Stimulated activated CD8-positive, alpha-beta memory T cell treated with anti-CD3 and anti-CD28 coated beads, Interleukin-12 subunit alpha, Interleukin-12 subunit beta, amount 100 ng/mL, for 4 hours (primary cell): ENCODE measurements at places on chromosomes 13 and 19.

GRCh38 chr13:18233783-18234299 is 947.8 kb downstream of the TUBA3C start:
- DNase-seq: no peak

DNA sequence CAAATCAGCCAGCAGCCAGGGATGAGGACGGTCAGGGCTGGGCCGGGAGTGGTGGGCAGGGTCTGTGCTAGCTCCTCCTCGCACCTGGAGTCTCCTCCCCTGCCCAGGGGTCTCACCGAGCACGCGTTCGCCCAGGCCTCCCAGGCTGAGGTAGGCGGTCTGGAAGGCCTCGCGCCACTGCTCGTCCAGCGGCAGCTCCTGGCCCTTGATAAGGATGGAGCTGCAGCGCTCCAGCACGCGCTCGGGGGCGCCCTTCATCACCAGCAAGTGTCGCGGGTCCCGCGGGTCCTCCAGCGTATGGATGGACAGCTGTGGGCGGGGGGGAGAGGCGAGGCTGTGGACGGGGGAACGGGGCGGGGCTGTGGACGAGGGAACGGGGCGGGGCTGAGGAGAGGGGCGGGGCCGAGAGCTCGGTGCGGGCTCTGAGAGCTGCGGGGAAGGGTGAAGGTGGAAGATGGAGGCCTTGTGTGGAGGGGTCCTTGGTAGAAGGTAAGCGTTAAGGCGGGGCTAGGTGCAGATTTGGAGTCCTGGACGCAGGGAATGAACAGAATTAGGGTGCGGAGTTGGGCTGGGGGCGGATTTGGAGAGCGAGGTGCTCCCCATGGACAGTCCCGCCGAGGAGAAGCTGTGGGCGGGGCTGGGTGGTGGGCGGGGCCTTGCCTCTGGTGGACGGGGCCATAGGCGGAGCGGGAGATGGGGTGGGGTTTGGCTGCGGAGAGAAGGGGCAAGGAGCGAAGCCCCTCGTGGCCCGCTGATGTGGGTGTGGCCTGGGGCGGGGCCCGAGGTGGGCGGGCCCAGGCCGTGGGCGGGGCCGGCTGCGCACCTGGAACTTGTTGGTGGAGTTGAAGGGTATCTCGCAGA is 5.7 kb downstream of the ATP4A start:
- DNase-seq: peak; percentile 15

- no peak for DNase-seq
These were observed at the start of gene DUXA for GRCh38 chr19:57167385-57167784. DUXA (minus strand) TSS chr19:57167485; CDS start chr19:57167443, 42 bp downstream.

- no peak for DNase-seq
These were observed 9.2 kb downstream of the TMEM255B start for GRCh38 chr13:113768018-113768905.

- DNase-seq: no peak
These were observed 38.0 kb upstream of the TEX29 start for GRCh38 chr13:111282425-111282824.

- DNase-seq: no peak
These were observed 103.2 kb downstream of the SPACA7 start for GRCh38 chr13:112479389-112479788.

DNA sequence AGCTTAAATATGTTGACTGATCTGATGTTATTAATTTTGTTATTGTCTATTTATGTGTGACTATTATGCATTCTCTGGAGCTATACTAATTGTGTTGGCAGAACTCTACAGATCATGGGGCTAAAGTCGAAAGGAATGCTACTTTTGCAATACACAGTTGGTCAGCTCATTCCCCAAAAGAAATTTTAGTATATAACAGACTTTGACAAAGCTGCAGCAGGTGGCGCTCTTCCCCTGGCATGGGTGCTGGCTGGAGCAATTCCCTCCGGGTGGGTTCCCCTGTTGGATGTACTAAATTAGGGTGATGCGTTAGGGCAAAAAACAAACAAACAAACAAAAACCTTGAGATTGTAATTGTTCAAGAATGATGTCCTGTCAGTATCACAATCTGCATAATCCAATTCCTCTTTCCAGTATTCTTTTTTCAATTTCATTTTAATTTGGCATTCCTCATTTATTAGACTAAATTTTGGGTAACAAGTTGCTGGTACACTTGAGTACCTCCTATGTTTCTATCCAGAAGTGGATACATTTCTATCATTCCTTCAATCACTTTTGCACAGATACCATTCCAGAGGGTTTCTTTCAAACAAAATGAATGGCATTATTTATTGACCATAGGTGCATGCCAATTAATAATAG is 322.8 kb upstream of the EDNRB start:
- no peak for DNase-seq

- DNase-seq: no peak
These were observed 35.8 kb upstream of the XPO4 start for GRCh38 chr13:20938302-20938701.

DNA sequence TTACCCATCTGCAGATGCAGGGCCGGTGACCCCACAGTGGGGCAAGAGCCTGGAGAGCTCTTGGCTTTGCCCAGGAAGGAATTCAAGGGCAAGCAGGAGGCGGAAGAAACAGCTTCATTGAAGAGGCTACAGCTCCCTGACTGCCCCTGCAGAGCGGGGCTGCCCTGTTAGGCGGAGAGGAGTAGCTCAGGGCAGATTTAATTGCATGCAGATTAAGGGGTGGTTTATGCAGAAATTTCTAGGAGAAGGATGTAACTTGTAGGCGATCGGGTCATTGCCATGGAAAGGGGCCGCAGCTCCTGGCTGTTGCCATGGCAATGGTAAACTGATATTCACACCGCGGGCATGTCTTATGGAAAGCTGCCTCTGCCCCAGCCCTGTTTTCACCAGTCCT is 94.1 kb downstream of the ATP11A start:
- no peak for DNase-seq

DNA sequence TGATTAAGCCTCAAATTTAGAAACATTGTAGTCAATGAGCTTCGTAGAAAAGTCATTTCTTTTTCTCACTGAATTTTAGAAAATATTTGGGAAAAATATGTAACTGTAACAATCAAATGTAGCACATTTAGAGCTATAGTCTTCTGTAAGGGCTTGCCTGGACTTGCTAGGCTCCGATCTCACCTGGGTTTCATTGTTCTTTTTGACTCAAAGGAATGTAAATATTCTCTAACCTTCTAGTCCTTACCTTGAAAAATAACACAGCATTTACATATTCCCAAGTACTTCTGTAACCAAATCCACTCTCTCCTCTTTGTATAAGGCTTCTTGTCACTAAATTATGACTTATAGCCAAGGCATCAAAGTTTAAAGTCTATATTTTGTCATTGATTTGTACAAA is 2.9 kb upstream of the UFM1 start:
- DNase-seq: no peak

- DNase-seq: no peak
These were observed 8.4 kb upstream of the COMP start for GRCh38 chr19:18799389-18799970.

DNA sequence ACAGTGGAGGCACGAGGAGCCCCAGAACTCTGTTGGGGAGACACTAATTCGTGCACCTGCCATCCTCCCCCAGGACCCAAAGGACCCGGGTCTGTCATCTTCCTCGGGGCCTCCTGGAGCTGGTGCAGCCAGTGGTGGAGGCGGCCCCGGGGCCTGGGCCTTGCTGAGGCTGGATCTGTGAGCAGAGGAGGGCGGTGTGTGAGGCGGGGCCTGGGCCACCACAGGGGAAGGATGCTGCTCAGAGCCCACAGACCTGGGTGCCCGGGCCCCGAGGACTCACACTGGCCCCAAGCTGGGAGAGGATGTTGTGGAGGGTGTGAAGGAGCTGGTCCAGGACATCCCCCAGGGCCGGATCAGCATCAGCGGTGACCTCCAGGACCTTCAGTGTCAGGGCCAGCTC is 8.3 kb downstream of the IFNL3 start:
- DNase-seq: no peak

GRCh38 chr13:98442391-98443230 is 134.3 kb downstream of the STK24 start:
- DNase-seq: no peak

DNA sequence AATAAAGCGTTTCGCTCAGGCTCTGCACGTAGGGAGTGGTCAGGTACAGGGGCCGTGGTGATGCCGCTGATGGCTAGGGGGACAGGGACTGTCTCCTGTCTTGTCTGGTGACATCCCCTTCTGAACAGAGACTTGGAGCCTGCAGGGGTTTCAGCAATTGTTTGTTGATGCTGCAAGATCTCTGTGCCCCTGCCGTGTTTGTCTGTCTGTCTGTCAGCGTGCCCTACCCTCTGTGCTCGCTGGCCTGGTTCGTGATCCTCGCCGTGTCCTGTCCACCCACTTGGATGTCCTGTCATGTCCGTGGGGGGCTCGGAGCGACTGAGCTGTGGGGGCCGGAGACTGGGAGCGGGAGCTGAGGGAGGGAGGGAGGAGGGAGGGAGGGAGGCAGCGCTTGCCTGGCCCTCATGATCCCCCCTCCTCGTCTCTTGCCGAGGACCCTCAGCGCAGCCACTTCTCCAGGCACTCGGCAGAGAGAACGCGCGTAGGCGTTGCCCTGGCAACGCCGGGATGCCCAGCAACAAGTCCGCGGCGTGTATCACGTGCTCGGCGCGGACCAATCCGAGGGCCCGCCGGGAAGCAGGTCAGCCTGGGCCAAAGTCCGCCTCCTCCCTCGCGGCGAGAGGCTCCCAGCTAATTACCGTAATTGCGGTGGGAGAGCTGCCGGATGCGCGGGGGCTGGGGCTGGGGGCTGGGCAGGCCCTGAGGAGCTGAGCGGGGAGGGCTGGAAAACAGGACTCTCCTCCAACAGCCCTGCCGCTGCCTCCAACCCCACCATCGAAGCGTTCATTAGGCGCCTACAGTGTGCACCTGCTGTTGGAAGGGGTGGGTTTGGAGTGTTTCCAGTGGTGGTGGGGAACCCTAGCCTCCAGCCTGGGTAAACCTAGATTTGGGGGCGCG is 31.9 kb upstream of the FEM1A start:
- DNase-seq: peak; percentile 28

GRCh38 chr13:110580800-110581199 is 19.3 kb upstream of the RAB20 start:
- DNase-seq: no peak

DNA sequence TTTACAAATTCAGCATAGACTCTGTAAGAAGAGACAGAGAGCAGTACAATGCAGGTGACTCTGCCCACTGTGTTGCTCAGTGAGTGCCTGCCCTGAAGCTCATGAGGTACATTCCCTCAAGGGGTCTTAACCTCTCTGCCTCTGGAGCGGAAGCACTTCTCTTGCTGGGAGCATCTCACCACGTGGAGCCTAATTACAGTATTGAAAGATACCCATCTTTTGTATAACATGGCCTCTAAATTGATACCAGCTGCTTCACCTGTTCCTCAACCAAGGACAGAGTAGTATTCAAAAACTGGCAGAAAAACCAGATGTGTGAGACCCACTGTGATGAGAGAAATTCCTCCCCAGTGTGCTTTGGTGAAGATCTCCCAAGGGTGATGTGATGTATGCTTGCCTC is 77.1 kb downstream of the SACS start:
- no peak for DNase-seq

- no peak for DNase-seq
These were observed 94.5 kb downstream of the LIG4 start for GRCh38 chr13:108120856-108121255.

- no peak for DNase-seq
These were observed 165.2 kb downstream of the SHISA2 start for GRCh38 chr13:25886438-25887214.

DNA sequence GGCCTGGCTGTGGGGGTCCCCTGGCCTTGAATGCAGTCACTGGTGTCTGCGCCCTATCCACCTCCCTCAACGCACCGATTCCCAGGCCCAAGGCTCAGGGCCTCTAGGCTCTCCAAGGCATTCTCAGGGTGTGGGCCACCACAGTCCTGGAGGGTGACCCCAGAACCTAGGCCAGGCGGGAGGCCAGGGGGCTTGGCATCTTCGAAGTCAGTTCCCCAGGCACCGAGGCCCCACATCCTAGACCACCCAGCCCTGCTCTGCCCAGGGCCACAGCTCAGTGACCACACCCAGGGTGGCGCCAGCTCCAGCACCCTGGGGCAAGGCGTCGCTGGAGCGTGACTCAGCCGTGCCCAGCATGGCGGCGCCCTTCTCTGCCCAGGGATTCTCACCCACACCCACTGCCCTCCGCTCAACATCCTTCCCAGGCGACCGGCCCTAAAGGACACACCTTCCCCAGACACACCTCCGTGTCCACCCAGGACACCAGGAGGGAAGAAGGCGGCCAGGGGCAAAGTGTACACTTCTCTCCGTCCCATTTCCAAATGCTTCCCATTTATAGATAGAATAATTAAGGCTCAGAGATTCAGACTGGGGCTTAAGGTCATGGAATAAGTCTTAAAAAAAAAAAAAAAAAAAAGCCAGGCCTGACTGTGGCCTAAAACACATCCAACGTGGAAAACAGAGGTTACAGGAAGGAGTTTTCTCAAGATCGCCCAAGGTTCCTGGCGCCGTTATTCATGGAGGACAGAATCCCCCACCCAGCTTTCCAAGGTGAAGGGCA is 36.4 kb upstream of the NANOS3 start:
- no peak for DNase-seq
